ENCODE measurements at places on chromosomes 3 and 15. TPM values are rescaled to one million over a fixed set of nuclear protein-coding genes. Genes with fewer than 3 reads are reported as not detected.

DNA sequence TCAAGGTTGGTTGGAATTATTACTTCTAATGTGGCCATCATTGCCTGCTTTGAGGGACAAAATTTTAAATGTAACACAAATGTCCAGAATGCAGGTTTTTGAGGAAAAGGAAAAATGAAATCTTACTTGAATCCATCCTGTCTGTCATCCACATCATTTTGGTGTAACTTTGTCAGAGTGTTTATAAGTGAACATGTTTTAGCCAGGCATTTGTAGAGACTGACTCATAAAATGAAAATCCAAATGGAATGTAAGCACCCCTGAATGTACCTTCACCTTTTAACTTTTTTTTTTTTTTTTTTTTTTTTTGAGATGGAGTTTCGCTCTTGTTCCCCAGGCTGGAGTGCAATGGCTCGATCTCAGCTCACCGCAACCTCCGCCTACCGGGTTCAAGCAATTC lies 141.8 kb upstream of the BNIP2 start:
- no peak for DNase-seq

- no peak for DNase-seq
These were observed 284.5 kb downstream of the ZNF385D start for GRCh38 chr3:21466476-21466875.

GRCh38 chr3:72821161-72821781 lies 27.0 kb downstream of the SHQ1 start:
- peak; percentile 34 for DNase-seq

GRCh38 chr15:60639502-60639901 lies 160.6 kb upstream of the ICE2 start:
- DNase-seq, result no peak

GRCh38 chr15:45714590-45715488 lies 80.0 kb downstream of the SQOR start:
- DNase-seq, result peak; percentile 49

DNA sequence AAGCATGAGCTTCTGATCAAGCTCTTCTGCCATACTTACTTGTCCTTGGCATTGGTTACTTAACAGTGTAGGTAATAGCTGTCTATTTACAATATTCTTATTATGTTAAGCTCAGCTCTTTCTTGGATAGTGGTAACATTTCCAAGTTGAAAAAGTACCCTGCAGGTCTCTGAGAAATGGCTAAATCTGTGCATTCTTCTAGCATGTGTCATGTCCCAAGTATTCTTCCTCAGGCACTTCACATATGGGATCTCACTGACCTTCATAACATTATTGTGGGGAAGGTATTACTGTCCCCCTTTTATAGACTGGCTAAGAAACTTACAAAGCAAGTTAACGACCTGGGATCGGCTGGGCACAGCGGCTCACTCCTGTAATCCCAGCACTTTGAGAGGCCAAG lies 236.1 kb downstream of the RORA start:
- DNase-seq, result no peak

- DNase-seq, result peak; percentile 54
These were observed 11.8 kb downstream of the PLXNA1 start for GRCh38 chr3:126994661-126995245.

DNA sequence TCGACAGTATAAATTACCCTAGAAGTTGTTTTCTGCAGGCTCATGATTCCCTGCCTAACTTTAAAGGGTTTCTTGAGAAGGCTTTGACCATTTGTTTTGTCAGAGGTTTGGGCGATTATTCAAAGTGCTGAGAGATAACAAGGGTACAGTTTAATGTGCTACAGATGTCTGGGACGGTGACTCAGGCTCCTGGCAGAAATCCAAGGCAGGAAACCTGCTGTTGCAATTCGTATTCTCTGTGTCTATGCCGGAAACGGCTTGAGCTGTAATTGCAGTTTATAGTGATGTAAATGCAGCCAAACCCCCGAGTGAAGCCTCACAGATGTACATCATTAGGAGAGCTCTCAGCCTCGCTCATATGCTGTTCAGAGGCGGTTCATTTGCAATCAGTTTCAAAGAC lies 65.6 kb downstream of the SYNPR start:
- DNase-seq, result peak; percentile 85

DNA sequence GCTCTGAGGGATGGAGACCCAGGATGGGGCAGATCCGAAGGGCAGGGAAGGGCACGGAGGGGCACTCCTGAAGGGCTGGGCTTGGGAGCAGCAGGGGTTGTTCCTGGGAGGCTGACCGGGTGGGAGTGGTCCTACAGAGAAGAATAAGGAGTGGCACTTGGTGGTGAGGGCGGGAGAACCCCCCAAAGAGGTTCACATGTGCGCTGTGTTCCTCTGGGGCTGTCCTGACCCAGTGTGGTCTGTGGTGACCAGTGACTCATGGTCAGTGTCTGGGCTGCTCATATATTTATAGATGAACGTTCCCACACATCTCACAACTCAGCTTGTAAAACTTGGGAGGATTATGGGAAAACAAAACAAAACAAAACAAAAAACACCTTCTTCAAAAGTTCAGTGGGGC lies 10.0 kb downstream of the TRPM1 start:
- no peak for DNase-seq

DNA sequence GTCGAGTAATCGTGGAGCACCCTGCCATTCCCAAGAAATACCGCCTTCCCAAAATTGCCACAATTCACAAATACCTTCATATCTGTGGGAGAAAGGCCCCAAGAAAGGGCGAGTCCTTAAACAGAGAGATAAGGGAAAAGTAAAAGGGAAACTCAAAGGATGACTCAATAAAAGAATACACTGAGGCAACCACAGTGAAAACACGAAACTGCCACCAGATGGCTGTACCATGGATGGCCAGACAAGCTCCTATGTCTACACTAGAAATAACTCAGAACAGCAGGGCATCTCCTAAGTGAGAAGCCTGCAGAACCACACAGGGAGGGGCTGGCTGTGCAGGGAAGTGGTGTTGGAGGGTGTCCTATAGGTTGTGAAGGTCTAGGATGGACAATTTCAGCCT lies 25.0 kb downstream of the SRGAP3 start:
- no peak for DNase-seq

DNA sequence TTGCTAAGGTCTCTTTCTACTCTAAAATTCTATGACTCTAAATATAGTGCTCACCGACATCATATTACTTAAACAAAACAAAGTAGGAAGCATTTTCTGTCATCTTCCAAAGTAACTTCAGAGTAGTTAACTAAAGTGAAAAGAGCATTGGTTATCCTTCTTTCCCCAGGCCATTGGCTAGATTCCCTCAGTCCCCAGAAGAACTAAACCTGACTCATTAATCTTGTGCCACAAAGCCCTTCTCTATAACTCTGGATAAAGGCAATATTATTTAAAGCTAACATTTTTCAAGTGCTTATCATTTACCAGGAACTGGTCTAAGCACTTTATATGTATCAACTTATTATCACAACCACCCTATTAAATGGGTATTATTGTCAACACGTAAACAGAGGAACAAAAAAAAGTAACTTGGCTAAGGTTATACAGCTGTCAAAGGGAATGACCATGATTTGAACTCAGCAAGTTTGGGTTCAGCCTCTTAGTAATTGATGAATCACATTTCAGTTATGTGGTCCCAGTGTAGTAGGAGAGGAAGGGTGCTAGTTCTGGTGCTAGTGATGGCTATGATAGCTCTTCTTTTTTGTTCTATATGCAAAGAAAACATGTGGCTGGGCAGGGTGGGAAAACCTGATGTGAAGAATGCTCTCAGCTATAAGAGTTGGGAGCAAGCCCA lies 304.9 kb downstream of the FGF12 start:
- DNase-seq, result no peak

DNA sequence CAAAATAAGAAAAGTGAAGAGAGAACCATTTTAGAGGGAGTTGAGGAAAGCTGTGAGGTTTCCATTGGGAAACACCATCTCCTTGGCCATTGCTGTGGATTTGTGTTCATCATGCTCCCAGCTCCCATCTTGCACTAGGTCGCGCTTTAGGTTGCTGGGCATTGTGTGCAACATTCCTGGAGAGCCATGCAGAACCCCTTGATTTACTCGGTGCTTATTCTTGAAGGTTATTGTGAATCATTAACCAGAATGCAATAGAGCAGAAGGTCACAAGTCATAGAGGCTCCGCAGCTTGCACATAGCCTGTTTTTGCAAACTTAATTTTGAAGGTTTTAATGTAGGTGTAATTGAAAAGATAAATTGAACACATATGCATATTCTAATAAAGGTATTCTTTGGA lies 239.2 kb upstream of the IL12A start:
- no peak for DNase-seq

- DNase-seq, result no peak
These were observed 33.6 kb downstream of the MCTP2 start for GRCh38 chr15:94265009-94265408.

DNA sequence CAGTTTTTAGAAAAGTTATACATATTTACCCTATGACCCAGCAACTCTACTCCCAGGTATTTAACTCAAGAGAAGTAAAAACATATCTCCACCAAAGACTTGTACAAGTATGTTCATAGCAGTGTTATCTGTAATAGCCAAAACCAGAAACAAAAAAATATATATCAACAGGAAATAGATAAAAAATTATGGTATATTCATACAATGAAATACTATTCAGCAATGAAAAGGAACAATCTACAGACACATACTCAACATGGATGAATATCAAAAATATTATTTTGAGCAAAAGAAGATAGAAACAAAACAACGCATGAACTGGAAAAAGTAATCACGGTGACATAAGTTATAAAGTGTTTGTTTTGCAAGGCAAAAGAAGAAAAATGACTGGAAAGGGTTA lies 72.4 kb downstream of the VPS13C start:
- no peak for DNase-seq

DNA sequence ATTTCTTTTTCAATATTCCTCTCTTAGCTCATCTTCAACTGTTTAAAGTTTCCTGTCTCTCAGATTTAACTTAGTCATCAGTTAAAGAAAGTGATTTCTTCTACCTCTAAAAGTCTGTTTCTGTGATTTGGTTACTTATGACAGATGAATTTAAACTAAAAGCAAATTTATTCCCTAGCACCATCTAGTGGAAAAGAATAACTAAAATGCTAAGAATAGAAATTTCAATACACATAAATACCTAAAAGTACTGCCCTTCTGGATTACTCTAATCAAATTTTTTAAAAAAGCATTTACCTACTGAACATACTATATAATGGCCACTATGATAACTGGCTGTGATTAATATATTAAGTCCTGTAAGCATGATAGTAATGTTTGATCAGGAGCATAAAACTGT lies 14.0 kb upstream of the ZCWPW2 start:
- DNase-seq, result no peak

DNA sequence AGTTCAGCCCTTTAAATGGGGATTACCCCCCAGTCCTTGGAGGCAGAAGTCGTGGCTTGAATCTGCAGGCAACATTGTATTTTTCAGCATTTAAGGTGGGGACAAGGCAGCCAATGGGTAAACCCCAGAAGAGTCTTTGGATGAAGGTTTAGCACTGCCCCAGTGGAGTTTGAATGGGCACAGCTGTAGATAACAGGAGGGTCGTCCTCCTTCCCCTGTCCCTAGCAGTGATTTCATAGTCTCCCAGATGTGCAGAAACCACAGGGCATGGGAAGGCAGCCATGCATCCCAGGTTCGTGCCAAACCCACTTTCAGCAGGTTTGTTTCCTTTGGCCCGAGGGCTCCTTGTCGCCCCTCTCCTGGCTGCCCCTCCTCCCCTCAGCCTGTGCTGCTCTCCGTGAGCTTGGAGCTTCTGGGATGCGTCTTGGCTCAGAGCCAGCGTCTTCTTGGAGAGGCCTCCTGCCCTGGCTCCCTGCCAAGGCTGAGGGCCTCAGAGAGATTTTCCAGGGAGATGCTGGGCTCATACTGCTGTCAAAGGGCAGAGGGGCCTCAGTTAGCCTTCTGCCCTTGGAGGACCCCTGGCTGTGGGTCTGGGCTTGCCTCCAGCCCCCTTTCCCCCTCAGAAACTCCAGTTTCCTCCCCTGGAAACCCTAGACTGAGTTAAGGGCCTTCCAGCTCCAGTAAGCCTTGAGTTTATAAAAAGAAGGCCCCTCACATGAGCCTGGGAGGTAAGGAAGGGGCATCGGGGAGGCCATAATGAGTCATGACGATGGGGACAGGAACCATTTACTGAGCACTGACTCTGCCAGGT lies 48.9 kb upstream of the POLG start:
- DNase-seq, result peak; percentile 54

GRCh38 chr15:40927873-40928806 lies 1.0 kb upstream of the DLL4 start:
- DNase-seq, result peak; percentile 32

DNA sequence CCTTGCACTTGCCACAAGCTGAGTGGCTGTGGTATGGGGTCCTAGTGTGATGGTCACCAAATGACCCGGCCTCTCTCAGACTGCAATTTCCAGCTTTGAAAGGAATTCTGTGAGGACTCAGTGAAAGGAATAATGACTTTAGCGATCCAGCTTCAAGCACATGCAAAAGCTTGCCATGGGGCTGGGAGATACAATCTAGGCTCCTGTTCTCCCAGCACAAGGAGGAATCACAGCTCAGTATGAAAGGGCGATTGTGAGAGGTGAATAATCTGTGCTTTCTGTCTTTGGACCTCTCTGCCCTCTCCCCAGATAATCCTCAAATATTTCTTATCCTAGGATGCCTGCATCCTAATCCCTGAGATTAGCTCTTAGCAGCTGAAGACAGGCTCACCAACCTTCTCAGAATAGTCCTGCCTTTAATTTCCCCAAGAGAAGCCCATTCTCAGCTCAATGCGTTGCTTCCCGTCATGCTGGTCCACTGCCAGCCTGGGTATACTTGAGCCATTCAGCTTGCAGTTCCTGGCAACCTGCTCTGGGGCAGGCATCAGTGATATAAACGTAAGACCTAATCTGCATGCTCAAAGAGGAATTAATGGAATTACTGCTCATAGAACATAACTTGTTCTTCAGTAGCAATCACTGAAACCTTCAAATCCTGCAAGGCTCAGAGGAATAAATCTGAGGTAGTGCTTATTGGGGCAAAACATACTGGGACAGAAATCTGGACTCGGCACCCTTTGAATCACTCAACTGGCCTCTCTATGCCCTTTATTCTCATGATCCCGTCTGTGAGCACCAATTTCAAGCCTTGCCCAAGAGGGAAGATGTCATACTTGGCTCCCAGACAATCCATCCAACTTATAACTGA lies 15.1 kb downstream of the TLNRD1 start:
- no peak for DNase-seq

Gene MOBP
- not detected for total RNA-seq

Gene GRM2
- total RNA-seq, result 0.21 TPM

Gene DNASE1L3
- 0.82 TPM for total RNA-seq

Gene ACTRT3
- 0.54 TPM for total RNA-seq

Gene CHRM5
- not detected for total RNA-seq

Gene MBD4
- 22.6 TPM for total RNA-seq

Gene PPP1R14D
- total RNA-seq, result not detected

Gene MCCC1
- 56.9 TPM for total RNA-seq
